Fibroblast of villous mesenchyme (primary cell): ENCODE measurements at places on chromosomes 12 and 14. TPM values are rescaled to one million over a fixed set of nuclear protein-coding genes. Genes with fewer than 3 reads are reported as not detected.

OTUB2 gene
- total RNA-seq, result 0.97 and 1.3 TPM in 2 replicates

KLRF1 gene
- total RNA-seq, result 0.32 and 0.43 TPM in 2 replicates

SDR9C7 gene
- total RNA-seq, result not detected in 2 replicates

PRB2 gene
- not detected in 2 replicates for total RNA-seq

MANSC4 gene
- total RNA-seq, result not detected in 2 replicates

RGS6 gene
- not detected in 2 replicates for total RNA-seq

PLA2G1B gene
- total RNA-seq, result not detected in 2 replicates

KITLG gene
- 13.8 and 16.4 TPM in 2 replicates for total RNA-seq

SLC6A15 gene
- total RNA-seq, result 0.43 and 0.64 TPM in 2 replicates

SLC38A6 gene
- 47.7 and 56.1 TPM in 2 replicates for total RNA-seq

APOF gene
- not detected in 2 replicates for total RNA-seq

OR4E2 gene
- not detected in 2 replicates for total RNA-seq
